ENCODE measurements at places on chromosomes 2 and 18.

DNA sequence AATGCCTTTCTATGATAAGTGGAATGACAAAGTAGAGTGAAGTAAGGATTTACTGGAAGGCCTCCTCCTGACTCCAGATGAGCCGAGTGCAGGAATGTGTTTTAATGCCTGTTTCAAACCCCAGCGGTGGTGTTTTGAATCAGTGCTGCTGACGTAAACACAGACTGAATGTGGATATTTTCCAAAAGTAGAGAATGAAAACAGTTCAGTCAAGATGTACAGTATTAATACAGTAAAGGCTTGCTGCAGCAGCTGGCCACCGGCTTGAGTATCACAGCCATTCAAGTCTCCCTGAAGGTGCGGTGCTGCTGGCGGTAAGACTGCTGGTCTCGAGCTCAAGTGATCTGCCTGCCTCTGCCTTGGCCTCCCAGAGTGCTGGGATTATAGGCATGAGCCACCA, 46.7 kb downstream of the ARHGAP28 start:
- no peak overlapping the region for H3K4me3 ChIP-seq
- no peak overlapping the region for H3K27ac ChIP-seq
- 0 out of 2 replicates have a peak, but pooled peaks cover 4% of the 10 kb centered on the region for H3K36me3 ChIP-seq
- H3K27me3 ChIP-seq: peaks cover 2% of the 10 kb centered on the region
- H3K4me1 ChIP-seq: no peaks in the 10 kb centered on the region
- DNase-seq: no peak

DNA sequence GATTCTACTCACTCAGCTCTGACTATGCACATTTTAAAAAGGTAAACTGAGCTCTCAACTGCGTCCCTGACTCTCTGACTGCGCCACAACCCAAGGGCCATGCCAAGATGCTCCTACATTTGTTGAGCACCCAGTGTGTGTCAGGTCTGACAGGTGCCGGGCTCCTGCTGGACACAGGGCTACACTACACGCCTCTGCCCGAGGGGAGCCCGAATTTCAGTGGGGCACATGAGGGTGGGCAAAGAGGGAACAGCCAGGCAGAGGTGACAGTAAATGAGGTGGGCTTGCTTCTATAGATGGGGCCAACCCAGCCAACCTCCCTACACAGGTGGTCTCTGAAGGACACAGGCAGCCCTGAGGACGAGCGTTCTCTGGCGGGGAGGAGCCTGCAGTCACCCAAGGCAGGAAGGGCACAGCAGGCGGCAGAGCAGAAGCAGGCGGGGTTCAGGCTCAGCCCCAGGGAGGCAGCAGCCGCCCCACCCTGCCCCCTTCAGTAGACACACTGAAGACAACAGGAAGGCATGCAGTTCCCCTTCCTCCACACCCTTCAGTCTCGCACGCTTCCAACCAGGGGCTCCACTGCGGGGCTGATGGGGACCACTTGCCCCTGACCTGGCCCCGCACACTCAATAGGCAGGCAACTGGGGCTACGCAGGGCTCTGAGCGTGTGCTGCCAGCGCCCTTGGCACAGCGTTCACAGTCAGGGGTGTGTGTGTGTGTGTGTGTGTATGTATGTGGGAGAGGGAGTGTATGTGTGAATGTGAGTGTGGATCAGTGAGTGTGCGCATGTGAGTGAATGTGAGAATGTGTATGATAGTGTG, 98.4 kb downstream of the UXS1 start:
- no peak overlapping the region for H3K27ac ChIP-seq
- H3K4me1 ChIP-seq: no peaks in the 10 kb centered on the region
- H3K36me3 ChIP-seq: no peaks in the 10 kb centered on the region
- no peak for DNase-seq
- H3K4me3 ChIP-seq: no peak overlapping the region

- H3K27ac ChIP-seq: peak overlapping the region; percentile 93
- no peak for DNase-seq
- H3K4me3 ChIP-seq: peak overlapping the region; percentile 66
- no peaks in the 10 kb centered on the region for H3K27me3 ChIP-seq
- peaks cover 66% of the 10 kb centered on the region for H3K4me1 ChIP-seq
Measured at GRCh38 chr2:36338124-36338826, 17.3 kb upstream of the CRIM1 start.

DNA sequence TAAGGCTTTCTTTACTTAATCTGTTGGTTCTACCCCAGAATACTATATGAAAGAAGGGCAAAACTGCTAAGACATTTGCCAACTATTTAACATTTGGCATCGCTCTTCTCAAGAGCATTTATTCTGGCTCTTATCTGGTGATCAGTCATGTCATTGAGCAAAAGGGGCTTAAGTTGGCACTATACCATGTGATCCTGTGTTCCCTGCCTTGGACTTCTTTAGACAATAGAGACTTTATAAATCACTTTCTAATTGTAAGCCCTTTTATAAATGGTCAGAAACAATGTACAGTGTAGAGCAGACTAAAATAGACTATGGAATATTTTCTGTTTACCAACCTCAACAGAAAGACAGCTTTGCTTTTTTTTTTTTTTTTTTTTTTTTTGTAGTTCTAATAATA, 52.1 kb downstream of the GTF3C3 start:
- 0 out of 2 replicates have a peak, but pooled peaks cover 7% of the 10 kb centered on the region for H3K4me1 ChIP-seq
- no peak for DNase-seq
- no peaks in the 10 kb centered on the region for H3K36me3 ChIP-seq
- no peak overlapping the region for H3K27ac ChIP-seq

- peak; percentile 71 for DNase-seq
- H3K4me3 ChIP-seq: no peak overlapping the region
- no peaks in the 10 kb centered on the region for H3K4me1 ChIP-seq
- H3K27me3 ChIP-seq: peaks cover 5% of the 10 kb centered on the region
- no peaks in the 10 kb centered on the region for H3K36me3 ChIP-seq
- H3K27ac ChIP-seq: no peak overlapping the region
Measured at GRCh38 chr2:74334931-74335333, 8.3 kb downstream of the SLC4A5 start.

DNA sequence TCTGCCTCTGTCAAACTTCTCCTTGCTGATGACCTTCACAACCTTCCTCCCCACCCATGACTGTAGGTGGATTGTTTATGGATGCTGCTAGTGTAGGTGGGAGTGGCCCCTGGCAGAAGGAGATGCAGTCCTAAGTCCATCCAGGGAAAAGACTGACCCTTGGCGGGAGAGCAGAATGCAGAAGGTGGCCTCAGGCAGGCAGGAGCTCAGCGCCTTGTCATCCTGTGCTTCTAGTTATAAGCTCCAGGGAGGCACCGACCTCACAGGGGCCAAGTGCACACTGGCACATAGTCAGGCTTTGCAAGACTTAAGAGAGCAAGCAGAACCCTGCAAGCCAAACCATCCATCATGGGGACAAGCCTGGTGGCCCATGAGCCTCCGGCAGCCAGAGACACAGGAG, 74.4 kb downstream of the CAPN13 start:
- H3K4me3 ChIP-seq: no peak overlapping the region
- H3K27ac ChIP-seq: no peak overlapping the region
- no peak for DNase-seq
- no peaks in the 10 kb centered on the region for H3K36me3 ChIP-seq
